ENCODE measurements at places on chromosomes 2 and 18.

- no peak for DNase-seq
These were observed 473.7 kb upstream of the SALL3 start for GRCh38 chr18:78505851-78506461.

DNA sequence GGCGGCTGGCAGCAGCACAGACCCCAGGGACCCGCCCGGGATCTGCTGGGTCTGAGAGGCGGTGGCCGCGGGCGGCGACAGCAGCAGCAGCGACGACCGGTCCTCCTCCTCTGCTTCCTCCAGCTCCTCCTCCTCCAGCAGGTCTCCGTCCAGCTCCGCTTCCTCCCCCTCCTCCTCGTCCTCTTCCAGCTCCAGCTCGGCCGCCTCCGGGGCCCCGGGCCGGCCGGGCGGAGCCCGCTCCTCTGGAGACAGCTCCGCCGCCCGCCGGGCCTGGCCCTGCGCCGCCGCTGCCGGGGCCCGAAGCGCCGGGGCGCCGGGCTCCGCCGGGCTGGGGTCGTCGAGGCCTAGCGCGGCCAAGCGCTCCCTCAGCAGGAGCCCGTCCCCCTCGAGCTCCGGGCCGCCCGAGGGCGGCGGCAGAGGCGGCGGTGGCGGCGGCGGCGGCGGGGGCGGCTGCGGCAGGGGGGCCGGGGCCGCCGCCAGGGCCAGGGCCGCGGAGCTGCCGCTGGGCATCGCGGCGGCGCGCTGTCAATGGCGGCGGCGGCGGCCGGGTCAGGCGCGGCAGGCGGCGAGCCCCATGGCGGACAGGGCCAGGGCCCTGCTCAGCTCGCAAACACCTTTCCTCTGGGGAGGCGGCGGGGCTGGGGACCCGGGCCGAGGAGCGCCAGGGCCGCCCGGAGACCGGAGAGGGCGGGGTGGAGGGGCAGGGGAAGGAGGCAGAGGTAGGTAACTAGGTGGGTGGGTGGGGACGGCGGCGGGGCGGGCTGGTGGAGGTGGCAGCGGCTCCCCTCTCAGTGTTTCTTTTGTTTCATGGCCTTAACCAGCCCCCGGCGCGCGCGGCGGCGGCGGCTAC lies 445 bp downstream of the MEX3C start:
- DNase-seq = peak; percentile 16

GRCh38 chr18:7157760-7158159 lies 40.2 kb upstream of the LAMA1 start:
- no peak for DNase-seq

GRCh38 chr2:60495041-60495625 lies 58.3 kb downstream of the BCL11A start:
- no peak for DNase-seq

DNA sequence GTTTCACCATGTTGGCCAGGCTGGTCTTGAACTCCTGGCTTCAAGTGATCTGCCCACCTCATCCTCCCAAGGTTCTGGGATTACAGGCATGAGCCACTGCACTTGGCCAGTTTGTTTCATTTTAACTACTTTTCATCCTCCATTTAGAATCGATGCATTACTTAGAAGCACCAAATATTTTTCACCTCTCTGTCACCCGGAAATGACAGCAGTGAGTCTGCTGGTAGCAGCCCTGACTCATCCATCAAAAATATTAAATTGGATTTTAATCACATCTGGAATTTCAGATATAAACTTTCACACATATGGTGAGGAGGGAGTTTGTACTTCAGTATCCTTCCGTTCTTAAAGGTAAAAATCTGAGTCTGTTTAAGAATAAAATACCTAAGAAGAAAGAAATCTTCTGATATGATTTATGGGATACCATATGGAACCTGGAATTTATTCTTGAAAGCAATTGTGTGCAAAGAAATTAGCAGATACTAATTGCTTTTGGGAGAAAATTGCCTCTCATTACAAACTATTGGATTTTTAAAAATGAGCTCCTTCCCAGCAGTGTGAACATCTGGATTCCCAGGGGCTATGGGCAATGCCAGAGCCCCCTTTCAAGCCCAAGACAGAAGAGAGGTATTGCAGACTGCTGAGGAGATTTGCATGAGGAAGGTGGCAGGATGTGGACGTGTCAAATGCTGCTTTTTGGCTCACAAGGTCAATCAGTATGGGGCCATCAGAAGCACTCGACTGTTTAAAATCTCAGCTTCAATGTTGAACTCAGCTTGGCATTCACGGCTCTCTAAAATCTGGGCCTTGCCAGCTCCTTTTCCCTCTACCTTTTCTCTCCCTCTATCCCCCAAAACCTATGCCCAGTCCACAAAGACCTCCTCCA lies 279.5 kb upstream of the SIX2 start:
- DNase-seq = no peak

- no peak for DNase-seq
These were observed 6.6 kb upstream of the STK11IP start for GRCh38 chr2:219591091-219591490.

- no peak for DNase-seq
These were observed 50.4 kb upstream of the CTIF start for GRCh38 chr18:48488388-48488850.

DNA sequence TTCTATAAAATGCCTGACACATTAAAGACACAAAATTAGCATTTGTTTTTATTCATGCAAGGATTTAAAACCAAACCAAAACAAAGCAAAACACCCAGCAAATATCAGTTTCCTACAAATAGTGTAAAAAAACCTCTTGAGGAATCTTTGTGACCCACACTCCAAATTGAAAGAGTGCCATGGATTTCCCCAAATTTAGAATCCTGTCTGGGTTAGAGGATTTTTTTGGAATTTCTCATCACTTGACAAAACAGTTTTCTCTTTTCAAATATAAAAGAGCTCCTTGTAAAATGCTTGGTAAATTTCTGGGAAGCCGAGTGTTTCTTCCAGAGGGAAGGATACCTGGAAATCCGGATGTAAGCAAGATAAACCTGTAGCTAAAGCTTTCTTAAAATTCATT lies 1.7 kb upstream of the FN1 start:
- DNase-seq = no peak

- no peak for DNase-seq
These were observed 174.6 kb downstream of the SRBD1 start for GRCh38 chr2:45436456-45436855.

DNA sequence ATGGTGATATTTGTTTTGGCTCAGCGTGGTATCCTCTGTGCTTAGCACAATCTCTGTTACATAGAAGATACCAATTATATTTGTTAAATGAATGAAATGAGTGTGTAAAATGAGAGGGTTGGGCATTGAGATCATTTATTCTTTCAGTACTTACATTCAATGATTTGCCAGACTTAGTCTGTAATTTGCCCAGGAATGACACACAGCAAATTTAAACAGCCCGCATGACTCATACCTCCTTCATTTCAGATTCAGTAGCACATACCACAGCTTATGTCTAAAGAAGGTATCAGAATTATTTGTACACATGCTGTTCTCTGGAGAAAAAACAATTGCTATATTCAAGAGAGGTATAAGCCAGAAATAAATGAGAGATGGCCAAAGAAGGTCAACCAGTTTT lies 37.0 kb downstream of the KLHL14 start:
- DNase-seq = no peak

DNA sequence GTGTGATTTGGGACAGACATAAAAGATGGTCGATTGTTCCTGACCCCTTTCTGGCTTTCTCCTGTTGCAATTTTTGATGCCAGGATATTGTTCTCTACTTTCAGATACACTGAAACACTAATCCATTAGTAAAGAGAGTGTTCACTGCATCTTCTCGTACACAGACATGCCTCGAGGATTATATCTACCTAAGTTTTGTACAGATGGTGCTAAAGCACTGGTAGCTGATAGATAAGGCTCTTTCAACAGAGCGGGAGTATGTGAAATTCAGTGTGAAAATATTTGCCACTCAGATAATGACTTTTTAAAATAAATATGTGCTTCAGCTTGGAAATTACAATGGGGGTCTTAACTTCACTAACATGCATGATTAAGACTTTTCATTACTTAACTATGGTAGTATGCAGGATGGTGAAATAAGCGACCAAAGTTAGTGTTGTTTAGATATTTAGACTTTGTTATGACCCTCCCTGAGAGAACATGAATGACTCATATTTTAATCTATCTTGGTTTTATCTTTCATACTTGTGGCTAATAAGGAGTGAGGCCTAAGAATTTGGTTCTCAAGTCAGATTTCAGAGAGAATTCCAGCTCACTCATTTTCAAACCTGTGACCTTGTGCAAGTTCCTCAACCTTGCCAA lies 474.9 kb downstream of the NRXN1 start:
- no peak for DNase-seq
